ENCODE measurements at places on chromosomes 7 and 10. TPM values are rescaled to one million over a fixed set of nuclear protein-coding genes. Genes with fewer than 3 reads are reported as not detected.
A peak's percentile ranks its signal among the peaks of the same experiment; 100 is the strongest.

UBN2 gene
- total RNA-seq = 8.5 TPM

GRCh38 chr7:94382132-94382531, 12.6 kb upstream of the COL1A2 start:
- DNase-seq = no peak

- no peak for DNase-seq
Observed at GRCh38 chr10:85003083-85003482, 674.7 kb downstream of the CCSER2 start.

ZC3HAV1L gene
- total RNA-seq = 9.4 TPM

DNA sequence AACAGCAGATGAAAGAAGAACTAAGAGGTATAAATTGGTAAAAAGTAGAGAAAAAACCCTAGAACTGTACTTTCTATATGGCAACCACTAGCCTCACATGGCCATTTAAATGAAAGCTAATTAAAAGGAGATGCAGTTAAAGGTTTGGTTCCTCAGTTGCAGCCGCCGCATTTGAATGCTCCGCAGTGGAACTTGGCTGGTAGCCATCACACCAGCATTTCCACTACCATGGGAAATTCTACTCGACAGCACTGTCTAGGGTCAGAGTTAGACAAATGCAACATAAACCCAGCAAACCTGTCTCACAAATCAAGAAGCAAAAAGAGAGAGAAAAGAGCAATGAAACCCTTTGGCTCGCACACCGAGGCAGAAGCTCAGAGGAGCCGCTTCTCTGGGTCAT, 29.7 kb downstream of the VIPR2 start:
- DNase-seq = no peak

DNA sequence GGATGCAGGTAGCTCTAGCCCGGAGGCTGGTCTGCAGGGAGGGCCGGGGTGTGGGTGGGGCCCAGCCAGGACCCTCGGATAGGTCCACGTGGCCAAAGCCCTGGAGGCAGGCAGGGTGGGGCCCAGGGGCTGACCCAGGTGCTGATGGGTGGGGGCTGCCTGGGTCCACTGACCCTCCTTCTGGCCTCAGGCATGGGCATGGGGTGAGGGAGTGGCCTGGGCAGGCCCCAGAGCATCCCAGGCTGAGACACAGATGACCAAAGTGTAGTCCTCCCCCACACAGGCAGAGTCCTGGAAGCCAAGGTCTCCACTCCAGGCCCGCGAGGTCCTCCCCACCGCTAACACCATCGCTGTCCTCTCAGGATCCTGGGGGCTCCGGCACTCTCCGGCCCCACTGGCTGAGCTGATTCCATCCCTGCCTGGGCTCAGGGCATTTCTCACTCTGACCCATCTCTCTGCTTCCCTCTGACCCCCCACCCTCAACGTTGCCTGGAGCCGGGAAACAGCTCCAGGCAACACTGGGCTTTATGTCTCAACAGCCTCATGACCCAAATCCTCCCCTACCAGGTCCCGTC, 20.7 kb upstream of the PPP2R2D start:
- no peak for DNase-seq

- no peak for DNase-seq
Observed at GRCh38 chr10:56831681-56832080, 470.6 kb upstream of the ZWINT start.

RAPGEF5 gene
- 32.5 TPM for total RNA-seq

DNA sequence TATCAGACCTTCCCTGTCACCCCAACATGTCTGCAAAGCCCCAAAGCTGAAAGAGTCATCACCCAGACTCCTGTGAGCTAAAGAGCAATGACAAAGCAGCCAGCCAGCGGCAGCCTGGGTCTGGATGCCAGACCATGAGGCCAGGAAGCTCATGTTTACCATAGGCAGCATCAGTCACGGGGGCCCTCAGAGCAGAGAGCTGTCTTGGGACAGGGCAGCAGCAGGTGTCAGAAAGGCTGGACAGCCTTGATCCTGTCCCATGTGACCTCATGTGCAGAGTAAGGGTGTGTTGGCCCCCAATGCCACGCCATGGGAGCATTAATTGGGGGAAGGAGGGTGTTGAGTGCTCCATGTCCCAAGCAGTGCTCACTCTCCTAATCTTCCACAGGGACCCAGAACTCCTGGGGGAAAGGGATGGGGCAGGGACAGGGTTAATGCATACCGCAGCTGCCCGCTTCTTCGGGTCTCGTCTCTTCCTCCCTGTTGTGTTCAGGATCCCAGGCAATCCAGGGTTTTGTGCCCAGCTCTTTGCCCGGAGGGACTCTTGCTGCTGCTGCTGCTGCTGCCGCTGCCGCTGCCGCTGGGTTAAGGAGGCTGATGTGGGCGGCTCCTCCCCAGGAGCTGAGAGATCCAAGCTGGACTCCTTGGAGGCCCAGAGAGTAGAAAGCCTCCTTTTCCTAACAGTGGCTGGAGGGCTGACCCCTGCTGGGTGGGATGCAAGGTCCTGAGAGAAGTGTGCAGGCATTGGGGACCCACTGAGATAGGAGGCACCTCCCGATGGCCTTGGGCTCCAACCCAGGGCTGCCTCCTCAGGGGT, 7.1 kb downstream of the CCDC201 start:
- DNase-seq = no peak

CACNA2D1 gene
- total RNA-seq = 54.5 TPM

DNA sequence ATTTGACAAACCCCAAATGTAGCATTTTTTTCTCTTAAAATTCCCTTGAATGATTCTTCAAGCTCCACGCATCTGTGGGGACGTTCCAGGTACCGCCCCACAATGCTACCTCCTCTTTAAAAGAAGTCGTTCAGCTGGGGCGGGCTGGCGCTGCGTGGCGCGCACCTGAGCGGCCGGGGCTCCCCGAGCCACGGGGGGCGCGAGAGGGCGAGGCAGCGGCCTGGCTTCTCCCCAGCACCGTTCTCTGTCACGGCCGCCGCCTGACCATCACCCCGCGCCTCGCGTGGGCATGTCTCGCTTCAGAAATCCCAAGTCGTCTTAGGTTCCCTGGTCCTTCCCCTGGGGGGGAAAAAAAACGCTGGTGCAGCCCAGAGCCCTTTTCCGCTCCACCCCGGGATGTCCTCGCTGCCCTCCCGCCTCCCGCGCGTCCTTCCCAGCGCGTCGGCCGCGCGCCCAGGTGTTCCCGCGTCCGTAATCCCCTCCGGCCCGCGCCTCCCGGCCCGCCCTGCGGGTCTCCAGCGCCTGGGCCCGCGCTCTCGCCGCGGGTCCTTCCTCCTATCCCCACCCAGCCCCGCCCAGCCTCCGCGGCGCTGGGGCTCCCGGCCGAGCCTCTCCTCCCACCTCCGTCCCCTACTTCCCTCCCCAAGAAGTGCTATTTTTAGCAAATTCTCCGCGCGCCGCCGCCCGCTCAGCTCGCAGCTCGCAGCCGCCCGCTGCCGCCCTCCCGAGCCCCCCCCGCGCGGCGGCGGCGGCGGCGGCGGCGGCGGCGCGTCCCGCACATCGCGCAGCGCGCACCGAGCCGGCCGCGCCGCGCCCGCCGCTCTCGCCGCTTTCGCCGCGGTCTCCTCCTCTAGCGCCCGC, 58.7 kb upstream of the PRPS1L1 start:
- no peak for DNase-seq

- DNase-seq = peak; percentile 64
Observed at GRCh38 chr10:70381471-70382421, 679 bp downstream of the LRRC20 start.

DNA sequence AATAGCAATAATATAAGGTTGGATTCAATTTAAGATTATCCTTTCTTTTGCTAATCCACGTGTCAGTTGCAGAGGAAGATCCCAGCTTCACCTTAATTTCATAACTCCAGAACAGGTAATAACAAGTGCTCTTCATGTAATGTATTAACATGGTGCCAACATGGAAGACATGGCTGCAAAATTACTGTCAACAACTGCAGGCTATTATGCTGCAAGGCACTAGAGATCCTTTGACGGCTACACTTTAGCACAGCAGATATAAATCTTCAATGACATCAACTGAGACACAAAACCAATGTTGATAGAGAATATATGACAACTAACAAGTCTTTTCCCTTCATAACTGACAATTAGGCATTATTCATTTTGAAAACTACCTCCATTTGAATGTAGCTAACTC, 96.1 kb downstream of the RNF133 start:
- DNase-seq = no peak

DNA sequence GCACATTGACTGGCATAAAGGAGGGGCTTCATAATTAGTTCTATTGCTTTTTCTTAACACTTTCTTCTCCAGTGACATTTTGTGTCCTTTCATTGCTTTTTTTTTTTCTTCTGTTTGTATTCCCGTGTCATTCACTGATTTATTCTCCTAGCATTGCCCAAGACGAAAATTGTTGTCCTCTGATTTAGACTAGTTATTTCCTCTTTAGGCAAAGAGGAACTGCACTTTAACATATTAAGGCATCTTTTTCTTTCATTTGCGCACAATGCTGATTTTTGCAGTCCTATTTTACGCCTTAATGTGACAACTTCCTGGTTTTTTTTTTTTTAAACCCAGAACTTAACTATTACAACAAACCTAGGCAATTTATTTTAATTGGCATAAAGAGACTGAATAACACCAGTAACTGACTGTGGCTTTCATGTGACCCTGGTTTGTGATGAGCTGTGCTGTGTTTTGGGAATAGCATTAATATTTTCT, 39.7 kb downstream of the ARID5B start:
- no peak for DNase-seq

DNA sequence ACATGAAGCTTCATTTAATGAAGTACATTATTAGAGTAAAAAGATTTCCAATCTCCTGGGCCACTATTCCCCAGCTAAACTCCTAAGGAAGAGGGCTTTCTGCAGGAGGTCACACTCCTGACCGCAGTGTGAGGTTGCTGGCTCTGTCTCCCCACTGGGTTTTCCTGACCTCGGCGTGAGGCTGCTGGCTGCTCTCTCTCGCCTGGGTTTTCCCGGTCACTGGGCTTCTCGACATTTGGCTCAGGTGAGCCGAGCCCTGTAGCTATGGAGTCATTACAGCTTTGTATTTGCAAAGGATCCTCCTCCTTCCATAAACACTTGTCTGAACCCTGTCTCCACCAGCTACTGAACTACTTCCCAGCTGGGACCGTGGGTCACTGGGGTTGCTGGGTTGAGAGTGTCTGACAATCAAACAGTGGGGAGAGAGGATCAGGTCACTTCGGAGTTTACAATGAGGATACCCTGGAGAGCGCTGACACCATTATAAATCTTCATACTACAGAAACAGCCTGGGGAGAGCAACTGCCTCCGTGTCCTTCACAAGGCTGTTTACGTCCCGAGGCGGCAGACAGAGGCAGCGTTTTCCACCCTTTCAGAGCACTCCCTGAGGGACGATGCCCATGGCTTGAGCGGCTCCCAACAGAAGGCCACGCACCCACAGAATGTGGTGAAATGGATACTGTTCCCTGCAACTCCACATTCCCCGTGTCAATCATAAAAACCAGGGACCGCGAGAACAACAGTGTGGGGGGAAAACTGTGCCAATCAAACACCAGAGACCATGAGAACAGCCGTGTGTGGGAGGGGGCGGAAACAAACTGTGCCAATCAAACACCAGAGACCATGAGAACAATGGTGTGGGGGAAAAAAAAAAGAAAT, 226.2 kb downstream of the ZMYND11 start:
- no peak for DNase-seq

GRCh38 chr7:28998105-28998504, 40.0 kb upstream of the TRIL start:
- DNase-seq = no peak

DNA sequence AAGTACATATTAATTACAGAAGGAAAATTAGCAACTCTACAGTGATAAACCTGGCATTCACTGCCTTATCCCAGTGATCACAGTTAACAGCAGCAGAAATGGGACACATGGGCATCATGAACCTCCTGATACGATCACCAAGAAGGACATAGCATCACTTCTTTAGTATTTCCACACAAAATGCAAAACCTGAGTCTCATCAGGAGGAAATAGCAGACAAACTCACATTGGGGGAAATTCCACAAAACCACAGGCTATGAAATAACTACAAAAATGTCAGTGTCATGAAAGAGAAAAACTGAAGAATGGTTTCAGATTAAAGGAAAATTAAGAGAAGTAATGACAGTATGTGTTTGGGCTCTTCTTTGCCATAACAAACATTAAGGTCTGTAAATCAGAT, 12.0 kb upstream of the PURB start:
- DNase-seq = no peak

GIMAP5 gene
- 22.2 TPM for total RNA-seq

- DNase-seq = peak; percentile 81
Observed at GRCh38 chr10:80163741-80164341, 31.3 kb downstream of the PLAC9 start.

DNA sequence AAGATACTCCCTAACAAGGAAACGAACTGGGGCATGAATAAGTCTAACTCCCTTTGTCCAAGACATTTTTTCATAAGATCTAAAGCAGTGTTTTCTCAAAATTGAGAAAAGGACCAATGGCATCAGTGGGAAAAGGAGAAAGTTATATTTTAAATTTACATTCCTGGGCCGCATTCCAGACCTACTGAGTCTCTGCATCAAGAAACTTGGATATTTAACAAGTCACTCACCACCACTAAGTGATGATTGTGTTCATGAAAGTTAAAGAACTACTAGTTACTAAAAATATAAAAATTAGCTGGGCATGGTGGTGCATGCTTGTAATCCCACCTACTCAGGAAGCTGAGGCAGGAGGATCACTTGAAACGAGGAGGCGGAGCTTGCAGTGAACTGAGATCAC, 149.6 kb upstream of the MEOX2 start:
- DNase-seq = no peak

GPER1 gene
- 4.6 TPM for total RNA-seq

HOGA1 gene
- total RNA-seq = 17.6 TPM

GRCh38 chr10:7789390-7789789, 1.4 kb downstream of the ATP5F1C start:
- no peak for DNase-seq

DNA sequence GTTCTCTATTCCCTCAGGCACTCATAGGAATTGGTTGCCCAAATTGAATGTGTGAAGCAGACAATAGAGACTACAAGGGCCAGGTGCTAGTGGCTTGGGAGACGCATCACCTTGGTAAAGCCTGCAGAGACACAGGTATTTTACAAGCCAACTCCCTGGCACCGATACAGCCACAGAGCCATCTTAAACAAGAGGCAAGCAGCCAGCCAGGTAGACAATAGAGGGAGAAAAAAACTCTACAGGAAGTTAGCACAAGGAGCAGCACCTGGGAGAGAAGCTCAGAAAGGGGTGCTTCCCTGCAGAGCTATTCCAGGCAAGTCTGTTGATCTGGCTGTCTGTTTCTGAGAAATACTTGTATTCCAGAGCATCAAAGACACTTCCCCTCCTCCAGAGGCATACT, 43.0 kb upstream of the CDK1 start:
- DNase-seq = no peak

UPF2 gene
- 11.8 TPM for total RNA-seq

DNA sequence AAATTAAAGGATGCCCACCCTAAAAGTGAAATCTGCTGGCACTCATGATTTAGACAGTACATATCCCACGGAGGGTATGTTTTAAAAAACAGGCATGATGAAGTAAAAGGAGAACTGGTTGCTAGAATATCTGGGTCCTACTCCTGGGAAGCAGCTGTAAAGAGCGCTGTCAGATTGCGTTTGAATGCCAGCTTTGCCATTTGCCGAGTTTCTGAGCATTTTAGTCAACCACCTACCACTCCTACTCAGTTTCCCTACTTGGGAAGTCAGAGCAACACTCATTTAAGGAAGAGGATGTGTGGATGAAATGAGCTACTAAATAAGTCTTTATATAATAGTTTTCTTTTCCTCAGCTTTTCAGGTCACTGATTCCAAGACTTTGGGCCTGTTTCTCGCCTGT, 1.1 kb upstream of the UMAD1 start:
- no peak for DNase-seq

PRSS1 gene
- not detected for total RNA-seq
